Activated CD4-positive, alpha-beta T cell treated with anti-CD3 and anti-CD28 coated beads, Interleukin-2, amount 50 U/mL, for 48 hours (primary cell): ENCODE measurements at places on chromosomes 11 and 22.

- DNase-seq, result peak; percentile 62
Measured at GRCh38 chr11:3037040-3037944, 19.9 kb downstream of the CARS1 start.

- no peak for DNase-seq
Measured at GRCh38 chr11:10158461-10158860, 135.6 kb downstream of the SBF2 start.

GRCh38 chr11:69220561-69221051 is 64.9 kb downstream of the SMIM38 start:
- DNase-seq, result no peak

DNA sequence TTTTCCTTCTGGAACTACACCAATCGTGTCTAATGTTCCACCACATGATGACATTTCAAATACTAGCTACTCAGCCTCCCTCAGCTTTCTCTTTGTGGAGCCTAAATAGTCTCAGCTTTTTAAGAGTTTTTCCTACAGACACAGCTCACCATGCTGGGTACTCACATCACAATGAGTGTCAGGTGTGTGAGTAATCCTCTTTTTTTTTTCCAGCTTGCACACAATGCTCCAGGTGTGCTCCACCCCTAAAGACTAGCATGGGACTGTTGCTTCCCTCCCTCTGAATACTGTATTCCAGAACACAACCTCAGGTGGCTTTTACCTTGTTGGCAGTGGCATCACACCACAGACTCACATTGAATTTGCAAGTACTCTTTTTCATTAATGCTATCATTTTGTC is 11.7 kb downstream of the BTG4 start:
- no peak for DNase-seq

- DNase-seq, result no peak
Measured at GRCh38 chr11:84476581-84476980, 1150.6 kb downstream of the DLG2 start.

- no peak for DNase-seq
Measured at GRCh38 chr11:128924510-128925249, 18.0 kb downstream of the TP53AIP1 start.

GRCh38 chr22:29103121-29103520 is 30.3 kb downstream of the KREMEN1 start:
- no peak for DNase-seq

DNA sequence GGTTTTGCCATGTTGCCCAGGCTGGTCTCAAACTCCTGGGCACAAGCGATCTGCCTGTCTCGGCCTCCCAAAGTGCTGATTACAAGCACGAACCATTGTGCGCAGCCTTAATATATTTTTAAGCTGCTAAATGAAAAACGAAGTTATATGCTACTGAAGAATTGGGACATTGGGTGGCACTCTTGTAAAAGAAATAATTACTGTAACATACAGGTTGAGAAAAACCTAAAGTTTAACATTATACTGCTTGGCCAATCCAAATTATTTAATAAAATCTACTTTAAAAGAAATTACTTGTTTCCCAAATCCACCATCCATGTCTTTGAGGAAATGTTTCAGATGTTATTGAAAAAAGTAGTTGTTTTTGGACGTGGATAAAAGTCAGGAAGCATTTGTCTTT is 37.9 kb upstream of the ARHGAP32 start:
- DNase-seq, result no peak

- DNase-seq, result no peak
Measured at GRCh38 chr22:36577019-36577418, 48.1 kb upstream of the EIF3D start.

DNA sequence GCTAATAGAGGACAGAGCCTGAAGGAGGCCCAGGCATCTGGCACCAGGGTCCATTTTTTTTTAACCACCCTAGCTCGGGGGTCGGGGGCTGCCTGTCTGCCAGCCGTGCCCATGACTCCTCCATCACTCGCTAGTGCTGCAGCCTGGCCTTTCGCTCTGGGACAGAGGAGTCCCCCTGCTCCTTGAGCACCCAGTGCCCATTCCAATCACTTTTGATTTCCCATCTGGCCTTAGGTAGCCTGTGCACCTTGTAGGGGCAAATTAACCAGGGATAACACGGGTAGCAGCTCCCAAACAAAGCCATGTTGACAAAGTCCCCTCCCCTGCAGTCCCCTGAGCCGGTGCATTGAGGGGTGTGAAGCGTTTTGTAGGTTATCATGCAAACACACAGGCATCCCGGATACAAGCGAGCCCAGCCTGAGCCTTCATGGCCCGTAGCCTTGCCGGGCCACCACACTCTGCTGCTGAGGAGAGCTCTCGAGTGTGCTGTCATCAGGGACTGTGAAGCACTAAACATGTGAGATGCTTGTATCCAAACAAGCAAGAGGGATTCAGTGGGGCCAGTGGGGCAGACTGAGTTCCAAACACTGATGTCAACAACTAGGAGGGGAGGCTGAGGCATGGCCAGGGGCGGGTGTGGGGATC is 208.7 kb downstream of the DSCAML1 start:
- no peak for DNase-seq

DNA sequence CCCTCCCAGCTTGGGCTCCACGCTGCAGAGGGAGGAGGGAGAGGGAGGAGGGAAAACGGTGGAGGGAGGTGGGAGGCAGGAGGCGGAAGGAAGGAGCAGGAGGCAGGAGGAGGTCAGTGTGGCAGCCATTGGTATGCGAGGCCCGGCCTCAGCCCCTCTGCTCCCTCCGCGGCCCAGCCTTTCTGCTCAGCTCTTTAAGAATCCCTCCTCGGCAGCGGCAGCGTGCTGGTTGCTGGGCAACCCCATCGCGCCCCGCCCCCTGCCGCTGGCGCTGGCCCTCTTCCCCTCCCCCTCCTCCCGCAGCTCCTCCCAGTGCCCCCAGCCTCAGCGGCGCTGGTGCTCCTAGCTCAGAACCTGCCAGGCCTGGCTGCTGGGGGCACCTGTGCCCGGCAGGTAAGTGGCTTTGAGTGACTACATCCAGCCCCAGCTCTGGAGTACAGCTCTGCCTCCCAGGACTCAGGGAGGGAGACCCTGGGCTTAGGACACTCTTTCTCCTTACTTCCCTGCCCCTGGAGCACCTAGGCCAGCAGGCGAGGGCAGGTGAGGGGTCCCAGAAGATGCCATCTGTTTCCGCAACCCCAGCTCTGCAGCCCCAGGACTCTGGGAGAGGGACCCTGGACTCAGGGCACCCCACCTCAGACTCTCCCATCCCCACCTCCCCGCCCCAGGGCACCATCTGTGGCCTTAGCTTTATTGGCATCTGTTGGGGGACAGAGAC is 7.2 kb upstream of the FLRT1 start:
- no peak for DNase-seq

DNA sequence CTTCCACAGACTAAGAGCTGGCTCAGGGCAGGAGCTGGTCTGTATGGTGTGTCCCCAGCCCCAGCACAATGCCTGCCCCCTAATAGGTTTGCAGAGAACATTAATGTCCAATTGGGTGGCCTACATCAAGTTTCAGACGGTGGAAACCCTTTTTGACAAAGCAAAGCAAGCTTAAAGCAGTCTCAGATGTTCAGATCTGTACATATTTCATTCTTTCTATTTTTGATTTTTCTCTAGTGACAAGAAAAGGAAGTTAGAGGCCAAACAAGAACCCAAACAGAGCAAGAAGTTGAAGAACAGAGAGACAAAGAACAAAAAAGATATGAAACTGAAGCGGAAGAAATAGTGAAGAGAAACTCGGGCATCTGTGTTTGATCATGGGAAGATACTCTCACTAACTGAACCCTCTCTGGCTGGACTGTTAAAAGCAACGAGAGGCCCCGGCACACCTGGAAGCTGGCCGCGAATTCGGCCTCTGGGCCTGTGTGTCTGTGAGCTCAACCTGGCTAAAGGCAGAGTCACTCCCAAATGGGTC is 40.5 kb downstream of the NAT10 start:
- no peak for DNase-seq

DNA sequence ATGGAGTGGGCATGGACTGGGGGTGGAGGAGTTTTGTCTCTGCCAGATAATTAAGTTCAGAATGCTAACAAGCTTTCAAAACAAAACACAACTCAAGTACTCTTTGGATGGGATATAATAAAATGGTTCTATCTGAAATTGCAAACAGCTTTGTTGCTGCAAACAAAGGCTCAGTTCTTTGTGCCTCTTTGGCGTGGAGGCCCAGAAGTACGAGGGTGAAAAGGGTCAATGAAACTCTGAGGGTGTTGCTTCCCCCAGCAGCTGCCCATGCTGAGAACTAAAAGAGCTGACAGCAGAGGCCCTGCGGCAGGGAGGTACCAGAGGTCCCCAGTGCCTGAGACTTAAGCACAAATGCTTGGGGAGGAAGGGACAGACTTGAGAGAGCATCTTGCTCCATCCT is 26.5 kb upstream of the IGSF22 start:
- DNase-seq, result no peak

DNA sequence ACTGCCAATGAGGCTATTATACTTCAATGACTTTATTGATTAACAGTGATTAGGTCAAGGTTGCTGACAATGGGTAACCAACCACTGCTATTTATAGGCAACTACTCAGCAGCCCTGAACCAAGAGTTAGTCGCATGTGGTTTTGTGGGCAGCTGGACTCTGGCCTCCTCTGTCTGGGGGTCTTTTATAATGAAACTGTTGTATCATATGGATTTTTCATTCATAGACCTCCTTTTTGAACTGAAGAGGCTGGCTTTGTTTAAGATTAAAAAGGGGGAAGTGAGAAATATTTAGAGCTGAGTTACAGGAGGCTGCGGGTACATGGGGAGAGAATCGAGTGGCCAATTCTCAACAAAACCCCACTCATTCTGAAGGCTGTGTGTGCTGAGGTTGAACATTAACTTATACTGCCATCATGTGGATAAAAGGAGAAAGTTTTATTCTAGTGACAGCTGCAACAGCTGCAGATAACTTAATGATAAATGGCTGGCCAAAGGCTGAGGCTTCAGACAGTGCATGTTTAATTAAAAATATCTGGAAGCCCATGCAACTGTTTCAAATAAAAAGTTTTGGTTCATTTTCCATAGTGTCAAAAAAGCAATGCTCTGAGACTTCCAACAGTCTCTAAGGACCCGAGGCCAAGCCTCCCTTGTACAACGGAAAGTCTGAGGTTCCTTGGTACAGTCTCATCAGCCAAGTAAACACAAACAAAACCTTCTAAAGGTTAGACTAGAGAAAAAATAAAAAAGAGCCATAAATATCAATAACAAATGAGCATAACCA is 682.6 kb downstream of the KCNA4 start:
- DNase-seq, result no peak

GRCh38 chr11:132312701-132313111 is 942.3 kb downstream of the NTM start:
- DNase-seq, result no peak

DNA sequence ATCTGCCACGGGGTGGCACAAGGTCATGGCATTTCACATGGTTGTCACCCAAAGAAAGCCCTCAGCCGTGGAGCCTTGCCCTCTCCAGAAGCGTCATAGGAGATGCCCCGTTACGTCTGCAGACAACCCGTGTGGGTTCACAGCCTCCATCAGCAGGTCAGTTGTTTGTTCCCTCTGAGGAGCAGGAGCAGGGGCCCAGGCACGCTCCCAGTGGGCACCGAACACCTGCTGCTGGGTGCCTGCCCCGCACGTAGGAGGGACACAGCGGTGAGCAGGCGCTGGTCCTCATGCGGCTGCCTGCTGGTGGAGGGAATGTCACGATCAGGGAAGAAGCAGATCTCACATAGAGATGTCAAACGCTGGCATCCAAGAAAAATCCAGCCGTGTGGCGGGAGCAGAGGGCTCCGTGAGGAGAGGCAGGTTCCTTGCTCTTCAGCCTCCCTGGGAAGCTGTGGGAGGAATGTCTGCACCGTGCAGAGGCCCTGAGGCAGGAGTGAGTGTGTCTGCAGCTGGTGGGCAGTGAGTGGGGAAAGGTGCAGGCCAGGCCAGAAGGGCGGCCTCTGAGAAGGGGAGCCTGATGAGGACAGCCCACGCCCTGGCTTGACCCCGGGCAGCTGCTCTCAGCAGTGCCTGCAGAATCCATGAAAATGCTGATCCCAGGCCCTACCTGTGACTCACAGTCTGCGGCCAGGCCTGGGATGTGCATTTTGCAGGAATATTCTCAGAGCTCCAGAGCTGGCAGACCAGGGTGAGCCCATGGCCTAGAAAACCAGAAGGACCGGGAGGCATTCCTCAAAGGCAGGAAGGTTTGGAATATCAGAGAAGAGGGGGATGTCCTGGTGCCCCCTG is 36.4 kb upstream of the TH start:
- DNase-seq, result no peak

DNA sequence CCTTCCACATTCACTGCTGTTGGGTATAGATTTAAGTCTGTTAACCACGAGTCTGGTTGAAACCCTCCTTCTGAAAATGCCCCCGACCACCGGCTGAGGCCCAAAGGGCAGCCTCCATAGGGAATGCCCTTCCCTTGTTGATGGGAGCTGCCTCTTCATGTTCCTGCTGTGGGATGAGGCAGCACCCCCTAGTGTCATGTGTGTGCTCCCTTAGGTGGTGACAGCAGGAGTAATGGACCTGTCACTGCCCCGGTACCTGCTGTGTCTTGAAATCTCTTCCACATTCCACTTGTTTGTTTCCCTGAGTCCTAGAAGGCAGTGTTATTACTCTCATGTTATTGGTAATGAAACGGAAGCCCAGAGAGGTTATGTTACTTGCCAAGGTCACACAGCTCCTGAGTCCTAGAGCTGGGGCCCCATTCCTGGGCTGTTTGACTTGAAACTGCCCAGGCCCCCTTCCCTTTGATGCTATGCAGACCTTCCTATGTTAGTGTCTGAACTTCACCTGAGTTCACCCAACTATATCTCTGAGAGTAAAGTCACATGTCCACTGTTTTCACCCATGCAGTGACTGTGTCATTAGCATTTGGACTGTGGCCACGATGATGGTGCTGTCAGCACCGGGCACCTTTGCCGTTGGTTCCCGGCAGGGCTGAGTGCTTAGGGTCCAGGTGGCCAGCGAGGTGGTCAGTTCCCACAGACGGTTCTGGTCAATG is 234.3 kb downstream of the TBC1D22A start:
- no peak for DNase-seq

- no peak for DNase-seq
Measured at GRCh38 chr11:134362192-134362901, 30.6 kb downstream of the GLB1L2 start.

DNA sequence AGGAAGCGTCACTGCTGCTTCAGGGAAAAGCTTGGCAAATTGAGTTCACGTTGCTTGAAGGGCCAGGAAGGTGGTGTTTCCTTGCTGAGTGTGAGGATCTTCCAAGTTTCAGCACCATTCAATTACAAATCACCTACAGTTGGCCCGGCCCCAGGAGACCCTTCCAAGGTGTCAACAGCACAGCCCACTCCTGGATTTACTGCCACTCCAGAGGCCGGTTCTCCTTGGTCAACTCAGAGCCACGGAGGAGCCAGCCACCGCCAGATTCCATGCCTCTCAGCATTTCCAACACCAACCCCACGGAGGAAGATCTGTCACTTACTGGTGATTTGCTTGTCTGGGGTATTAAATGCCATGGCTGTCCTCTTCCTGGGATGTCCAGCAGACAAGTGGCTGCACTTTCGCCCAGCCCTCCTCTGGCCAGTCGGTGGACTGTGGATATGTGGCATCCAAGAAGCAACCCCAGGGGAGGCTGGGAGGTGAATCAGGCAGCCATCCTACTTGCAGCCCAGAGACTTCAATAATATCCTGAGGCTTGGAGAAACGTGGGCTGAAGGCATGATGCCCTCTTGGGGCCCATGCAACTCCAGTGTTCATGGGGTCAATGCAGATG is 74.1 kb upstream of the SHANK2 start:
- no peak for DNase-seq

GRCh38 chr22:26606611-26607010 is 11.2 kb downstream of the CRYBB1 start:
- DNase-seq, result no peak
